ENCODE measurements at places on chromosomes 1 and 21.

GRCh38 chr21:44395260-44395659 lies 41.8 kb downstream of the TRPM2 start:
- no peak for DNase-seq

DNA sequence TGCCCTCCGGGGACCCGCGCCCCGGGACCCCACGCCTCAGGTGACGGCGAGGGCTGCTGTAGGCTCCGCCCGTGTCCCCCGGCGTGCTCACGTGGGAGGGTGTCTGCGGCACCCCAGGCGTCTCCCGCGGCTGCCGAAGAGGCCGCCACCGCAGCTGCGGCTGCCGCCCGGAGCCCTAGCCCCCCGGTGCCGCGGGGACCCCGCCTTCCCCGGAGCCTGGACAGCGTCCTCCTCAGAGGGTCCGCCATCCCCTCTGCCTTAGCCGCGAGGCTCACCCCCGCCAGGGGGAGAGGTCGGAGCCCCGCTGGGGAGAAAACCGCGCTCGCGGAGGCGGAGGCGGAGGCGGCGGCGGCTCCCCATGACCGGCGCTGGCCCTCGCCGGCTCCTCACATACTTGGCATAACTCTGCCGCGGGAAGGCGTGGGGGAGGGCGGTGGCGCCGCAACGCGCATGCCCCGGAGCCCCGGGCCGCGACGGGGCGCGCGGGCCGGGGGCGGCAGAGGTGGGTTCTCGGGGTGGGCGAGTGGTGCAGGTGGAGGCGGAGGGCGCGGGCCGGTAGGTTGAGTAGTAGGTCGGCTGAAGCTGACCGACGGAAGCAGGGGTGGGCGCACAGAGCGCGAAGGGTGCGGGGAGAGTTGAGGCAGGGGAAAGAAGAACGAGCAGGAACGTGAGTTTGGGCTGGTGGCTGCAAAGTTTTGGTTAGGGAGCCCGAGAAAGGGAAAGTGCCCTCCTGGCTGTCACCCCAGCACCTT lies 700 bp upstream of the SYDE2 start:
- DNase-seq: peak; percentile 88

- no peak for DNase-seq
These were observed 140.5 kb downstream of the RHOU start for GRCh38 chr1:228875741-228876140.

DNA sequence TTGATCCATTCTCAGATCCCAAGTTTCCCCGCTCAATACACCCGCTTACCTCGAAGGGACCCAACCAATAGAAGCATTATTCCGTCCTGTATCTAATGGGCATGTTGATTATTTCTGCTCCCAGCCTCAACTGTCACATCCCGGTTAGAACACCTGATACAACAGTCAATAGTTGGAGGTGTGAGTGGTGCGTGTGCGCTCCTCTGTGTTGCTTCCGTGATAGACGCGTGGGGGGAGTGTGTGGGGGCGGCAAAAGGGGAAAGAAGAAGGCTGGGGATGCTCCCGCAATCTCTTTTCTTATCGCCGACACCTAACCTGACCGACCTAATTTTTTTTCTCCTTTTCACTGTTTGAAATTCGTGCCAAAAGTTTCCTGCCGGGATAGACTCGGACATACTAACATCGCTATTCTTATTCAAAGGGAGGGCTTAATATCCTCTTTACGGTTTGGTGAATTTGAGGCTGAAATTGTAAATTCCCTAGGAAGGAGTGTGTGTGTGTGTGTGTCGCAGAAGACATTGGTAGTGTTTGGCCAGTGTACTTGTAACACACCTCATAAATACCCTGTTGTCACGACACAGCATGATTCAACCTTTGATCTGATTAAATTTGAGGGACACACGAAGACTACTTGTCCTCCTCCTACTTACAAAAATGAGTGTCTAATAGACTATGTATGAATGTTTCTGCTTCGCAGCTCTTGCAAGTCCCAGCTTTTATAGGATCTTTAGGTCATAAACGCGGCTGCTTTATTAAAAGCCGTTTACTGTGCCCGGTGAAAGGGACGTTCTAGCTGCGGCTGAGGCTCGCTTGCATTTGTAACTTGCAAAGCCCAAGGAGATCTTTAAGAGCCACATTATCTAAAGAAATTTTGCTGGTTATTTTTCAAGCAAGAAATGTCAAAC lies 1.5 kb upstream of the PROX1 start:
- no peak for DNase-seq

DNA sequence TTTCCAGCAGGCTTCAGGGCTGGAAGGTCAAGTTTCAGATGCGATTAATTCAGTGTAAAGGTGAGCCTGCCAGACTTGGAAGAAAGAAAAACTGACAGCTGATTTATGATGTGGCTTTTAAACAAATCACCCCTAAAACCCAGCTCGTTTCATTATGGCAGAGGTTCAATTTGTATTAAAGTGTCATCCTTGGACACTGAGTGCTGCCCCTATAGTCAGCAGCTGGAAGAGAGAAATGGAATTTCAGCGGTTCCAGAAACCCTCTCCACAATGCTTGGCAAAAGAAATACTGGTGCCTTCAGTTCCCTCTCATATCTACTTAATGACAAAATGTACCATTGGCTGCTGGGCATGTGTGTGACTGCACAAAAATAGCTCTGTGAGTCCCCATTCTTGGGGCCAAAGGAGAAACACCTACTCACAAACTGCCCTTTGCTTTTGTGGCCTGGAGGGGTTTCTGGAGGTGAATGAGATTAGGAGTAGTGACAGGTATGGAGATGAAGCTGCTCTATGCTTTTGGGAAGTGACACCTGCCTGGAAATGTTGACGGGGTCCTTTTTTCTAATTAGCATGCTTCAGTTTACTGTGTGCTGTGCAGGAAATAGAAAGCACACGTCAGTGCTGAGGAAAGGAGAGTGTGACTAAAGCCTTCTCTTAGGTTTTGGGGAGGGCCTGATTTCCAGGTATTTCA lies 95.1 kb upstream of the TSPAN2 start:
- DNase-seq: peak; percentile 10

DNA sequence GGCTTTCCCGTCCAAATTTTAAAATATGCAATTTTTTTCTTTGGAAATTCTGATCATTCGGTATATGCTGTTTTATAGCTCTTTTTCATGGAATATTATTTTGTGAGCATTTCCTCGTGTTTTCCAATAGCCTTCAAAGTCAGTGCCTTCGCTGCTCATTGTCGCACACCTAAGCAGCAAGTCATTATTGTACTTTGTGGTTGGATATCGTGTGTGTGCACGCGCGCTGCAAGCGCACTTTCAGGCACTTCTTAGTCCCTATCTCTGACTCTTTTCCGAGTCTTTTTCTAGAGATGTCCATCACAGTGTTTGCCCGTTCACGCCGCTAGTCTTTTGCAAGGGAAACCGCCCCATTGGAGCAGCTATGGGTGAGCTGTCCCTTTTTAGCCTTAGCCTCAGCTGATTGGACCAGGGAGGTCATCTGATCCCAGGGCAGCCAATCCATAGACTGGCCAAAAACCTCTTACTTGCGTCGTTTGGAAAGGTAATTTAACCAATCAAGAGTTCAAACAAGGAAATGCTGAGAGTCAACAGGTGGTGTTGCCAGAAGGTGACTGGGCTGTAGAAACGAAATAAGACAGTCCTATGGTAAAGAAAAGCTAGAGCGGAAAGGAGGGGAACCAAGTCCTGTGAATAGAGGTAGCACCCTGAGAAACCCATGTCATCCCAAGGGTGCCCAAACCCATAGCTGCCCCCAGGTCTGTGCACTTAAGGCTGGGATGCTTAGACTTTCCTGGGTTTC lies 710 bp upstream of the HYI start:
- peak; percentile 94 for DNase-seq

DNA sequence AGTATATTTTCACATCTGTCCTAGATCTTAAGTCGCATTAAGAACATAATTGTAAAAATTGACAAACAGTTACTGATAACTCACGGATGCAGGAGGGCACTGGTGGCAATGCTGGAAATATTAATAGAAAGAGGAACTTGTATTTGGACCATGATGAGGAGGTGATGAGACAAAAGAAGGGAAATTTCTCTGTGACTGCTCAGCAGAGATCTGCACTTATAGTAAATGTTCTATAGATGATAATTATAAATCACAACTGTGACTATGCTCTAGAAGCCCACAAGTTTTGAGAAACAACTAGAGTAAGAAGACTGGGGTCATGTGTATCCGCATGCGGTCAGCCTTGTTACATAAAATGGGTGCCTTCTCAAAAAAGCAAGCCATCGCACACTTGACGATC lies 8.7 kb upstream of the DUSP12 start:
- DNase-seq: no peak

- DNase-seq: peak; percentile 73
These were observed 3.1 kb upstream of the YRDC start for GRCh38 chr1:37811027-37811655.

DNA sequence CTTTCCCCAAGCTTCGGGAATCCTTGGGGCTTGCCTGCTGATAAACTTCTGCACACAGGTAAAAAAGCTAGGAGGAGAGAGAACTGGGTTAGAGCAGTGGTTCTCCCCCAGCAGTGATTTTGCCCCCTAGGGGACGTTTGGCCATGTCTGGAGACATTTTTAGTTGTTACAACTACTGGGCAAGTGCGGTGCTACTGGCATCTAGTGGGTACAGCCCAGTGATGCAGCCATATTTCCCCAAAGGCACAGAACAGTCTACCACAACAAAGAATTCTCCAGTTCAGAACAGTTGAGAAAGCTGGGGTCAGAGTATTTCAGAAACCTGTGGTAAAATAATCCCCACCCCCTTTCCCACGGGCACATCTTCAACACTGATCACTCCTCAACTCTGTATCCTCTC lies 41.3 kb downstream of the LRRC71 start:
- no peak for DNase-seq

All from AG08395 (cell line).